Stimulated activated CD4-positive, alpha-beta T cell treated with anti-CD3 and anti-CD28 coated beads, TNF-alpha, amount 100 ng/mL, for 1 hour (primary cell): ENCODE measurements at places on chromosomes 7 and 10.

DNA sequence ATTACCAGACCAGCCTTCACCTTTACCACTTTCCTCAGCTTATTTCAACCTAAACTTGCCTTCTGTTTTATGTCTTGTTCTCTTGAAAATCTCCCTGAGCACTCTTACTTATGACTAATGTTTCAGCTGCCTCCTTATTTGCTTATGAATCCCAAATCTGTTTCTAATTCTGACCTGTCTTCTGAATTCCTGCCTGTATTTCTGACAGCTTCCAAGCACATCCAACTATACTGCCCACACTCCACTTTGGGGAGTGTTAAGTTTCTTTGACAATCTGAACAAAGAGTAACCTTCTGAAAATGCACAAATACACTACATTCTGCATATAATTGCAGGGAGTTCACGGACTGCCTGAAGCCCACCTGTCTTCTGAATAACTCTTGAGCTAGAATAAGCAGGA lies 48.7 kb downstream of the ARMC3 start:
- no peak for DNase-seq

- no peak for DNase-seq
Measured at GRCh38 chr7:44063894-44064651, 1.3 kb downstream of the PGAM2 start.

DNA sequence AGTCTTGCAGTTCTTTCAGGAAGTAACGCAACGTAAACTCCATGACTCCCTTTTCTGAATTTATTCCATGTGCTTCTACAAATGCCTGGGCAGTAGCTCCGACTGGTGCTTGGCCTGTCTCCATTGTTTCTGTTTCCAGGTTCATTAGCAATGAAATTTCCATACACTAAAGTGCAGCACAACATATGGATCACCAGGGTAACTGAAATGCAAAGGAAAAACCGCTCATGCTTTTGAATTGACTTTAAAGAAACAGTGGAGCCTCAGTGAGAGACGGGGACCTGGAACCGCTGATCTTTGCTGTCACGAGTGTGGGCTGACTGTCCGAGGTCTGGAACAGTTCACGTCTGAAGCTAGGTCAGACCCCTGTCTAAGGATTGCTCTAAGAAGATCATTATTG lies 126.5 kb upstream of the IGFBP3 start:
- DNase-seq, result no peak

DNA sequence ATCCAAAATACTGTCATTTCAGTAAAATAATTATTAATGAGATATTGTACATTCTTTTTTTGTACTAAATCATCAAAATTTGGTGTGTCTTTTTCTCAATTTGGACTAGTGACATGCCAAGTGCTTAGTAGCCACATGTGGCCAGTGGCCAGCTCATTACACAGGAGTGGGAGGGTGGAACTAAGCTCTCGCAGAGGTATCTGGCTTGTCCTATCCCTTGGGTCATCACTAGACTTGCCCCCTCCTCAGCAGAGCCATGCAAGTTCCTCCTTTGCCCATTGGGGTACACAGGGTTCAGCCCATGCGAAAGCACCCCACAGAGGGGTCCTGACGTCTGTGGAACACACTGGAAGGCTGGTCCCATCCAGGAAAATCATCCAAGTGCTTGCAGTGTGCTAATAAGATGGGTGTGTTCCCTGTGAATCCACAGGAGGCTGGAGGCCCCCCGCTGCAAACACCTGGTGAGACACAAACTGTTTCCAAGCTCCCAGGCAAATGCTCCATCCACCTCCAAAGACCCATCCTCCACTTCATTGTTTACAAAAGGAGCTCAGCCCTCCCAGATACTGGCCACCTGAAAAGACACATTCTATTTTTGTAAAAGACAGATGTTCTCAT lies 1.3 kb downstream of the ARHGAP22 start:
- no peak for DNase-seq

- DNase-seq, result no peak
Measured at GRCh38 chr10:114631090-114631665, 26.9 kb downstream of the ABLIM1 start.

GRCh38 chr10:58651040-58651439 lies 138.4 kb downstream of the BICC1 start:
- no peak for DNase-seq

- DNase-seq, result no peak
Measured at GRCh38 chr10:128461991-128462390, 335.8 kb upstream of the MKI67 start.

- DNase-seq, result no peak
Measured at GRCh38 chr10:52570490-52570889, 202.1 kb downstream of the MBL2 start.

DNA sequence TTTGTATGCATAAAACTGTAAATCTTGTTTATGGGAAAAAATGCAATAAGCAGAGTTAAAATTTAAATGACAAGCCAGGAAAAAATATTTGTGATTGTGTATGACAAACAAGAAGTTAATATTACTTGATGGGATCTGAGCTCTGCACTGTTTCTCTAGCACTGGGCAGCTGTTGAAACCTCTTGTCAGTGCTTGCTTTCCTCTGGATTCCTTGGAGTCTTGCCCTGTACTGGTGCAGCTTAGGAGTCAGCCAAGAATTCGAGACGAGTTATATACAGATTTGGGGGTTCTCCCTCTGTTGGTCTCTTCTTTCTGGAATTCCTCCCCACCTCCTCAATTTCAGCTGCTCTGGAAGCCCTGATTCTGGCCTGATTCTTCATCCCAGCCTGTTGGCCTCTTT lies 24.3 kb upstream of the OPN4 start:
- DNase-seq, result no peak

GRCh38 chr10:122098924-122099323 lies 110.0 kb downstream of the TACC2 start:
- no peak for DNase-seq

DNA sequence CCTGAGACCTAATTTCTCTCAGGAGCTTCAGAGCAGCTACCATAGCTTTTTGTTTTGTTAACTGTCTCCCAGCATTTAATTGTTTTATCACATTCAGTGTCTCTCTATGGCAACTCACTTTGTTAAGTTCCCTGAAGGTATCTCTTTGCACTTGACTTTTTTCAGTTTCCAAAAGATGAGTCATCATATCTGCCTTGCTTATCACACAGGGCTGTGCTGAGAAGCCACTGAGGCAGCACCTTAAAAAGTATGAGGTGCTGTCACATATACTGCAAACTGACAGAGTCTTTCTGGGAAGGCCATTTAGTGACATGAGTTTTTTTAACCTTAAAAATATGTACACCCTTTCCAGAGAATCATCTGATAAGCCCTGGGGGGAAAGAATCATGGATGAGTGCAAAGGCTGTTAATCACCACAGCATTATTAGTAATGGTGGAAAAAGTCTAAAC lies 56.8 kb downstream of the PPP1R3C start:
- no peak for DNase-seq

DNA sequence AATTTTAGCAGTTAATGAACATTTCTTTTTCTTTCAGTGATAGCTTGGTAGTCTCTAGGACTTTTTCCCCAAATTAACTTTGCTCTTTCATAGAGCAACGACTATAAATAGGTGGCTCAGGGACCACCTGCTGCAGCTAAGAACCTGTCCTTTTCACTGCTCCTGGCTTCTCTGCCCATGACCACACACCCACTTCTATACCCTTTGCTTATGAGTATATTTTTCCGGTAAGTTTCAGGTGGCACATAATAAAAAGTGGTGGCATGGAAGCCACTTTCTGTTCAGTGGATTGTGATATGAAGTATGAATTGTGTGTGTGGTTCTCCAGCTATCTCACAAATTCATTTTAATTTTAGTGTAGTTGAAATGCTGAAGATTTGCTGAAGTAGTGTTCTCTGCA lies 1.2 kb downstream of the ING3 start:
- no peak for DNase-seq

- no peak for DNase-seq
Measured at GRCh38 chr10:28047061-28047460, 48.2 kb upstream of the ODAD2 start.

- DNase-seq, result no peak
Measured at GRCh38 chr7:139731802-139732470, 45.9 kb downstream of the HIPK2 start.

DNA sequence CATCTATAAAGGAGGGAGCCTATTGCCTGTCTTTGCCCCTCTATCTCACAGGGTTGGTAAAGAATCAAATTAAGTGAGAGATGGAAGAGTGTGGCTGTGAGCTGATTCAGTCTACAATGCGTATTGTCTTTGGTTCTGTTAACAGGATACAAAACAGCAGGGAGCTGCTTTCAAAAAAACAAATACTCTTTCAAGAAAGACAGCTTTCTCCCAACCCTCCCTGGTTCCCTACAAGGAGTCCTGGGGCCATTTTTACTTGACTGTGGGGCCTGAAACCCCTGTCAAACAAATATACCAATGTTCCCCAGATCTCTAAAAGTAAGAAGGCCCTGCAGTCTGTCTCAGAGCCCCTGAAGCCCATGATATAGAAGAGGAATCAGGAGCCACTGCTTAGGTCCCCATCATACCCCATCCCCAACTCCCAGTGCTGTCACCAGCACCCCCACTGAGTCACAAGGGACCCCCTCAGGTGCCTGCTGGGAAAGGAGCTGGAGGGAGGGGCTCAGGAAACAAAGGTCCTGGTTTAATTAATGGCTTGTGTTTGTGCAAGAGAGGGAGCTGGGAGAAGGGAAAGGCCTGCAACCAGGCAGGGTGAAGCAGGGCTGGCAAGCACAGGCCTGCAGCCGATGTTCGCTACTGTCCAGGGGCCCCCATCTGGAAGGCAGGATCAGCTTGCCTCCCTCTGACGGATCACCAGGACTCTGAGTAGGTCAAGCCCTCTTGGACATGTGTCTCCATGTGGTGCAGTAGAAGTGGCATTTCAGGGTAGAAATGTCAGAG lies 182.0 kb upstream of the GHITM start:
- DNase-seq, result no peak

GRCh38 chr7:121328508-121329190 lies at the start of gene WNT16:
Gene WNT16 (plus strand): TSS chr7:121329000. CDS start chr7:121329293, 293 bp downstream.
- DNase-seq, result no peak

DNA sequence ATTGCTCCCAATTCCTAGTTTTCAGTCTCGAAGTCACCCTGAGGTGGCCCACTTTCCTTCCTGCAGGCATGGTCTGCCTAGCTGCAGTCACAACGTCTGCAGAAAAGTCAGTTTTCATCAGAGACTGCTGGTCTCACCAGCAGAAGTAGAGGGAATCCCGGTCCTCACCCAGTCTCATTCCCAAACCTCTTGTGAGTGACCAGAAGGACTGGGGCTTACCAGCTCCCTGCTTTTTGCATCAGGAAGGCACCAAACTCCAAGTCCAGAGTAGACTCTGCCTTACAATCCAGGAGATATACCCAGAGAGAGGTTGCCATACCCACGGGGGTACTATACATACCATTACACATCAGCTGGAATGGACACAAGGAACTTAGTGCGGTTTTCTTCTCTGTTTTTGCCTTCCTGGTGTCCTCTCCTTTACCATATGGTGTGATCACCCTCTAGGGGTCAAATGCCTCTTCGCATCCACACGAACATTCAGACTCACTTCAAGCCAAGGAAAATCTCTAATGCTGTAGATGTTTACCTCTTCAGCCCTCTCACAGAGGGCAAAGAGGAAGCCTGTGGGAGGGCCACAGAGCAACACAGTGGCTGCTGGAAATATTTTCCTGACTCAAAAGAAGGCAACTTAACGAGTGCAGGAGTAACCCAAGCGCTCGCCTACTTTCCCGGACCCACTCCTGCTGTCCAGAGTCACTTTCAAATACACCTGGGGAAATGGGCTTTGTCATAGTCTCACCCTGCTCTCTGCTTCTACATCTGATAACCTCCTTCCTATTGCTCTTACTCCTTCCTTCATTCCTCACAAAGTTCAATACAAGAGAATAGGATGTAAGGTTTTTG lies 220.9 kb downstream of the C7orf25 start:
- DNase-seq, result no peak

- DNase-seq, result no peak
Measured at GRCh38 chr7:2225336-2225735, 7.4 kb downstream of the MAD1L1 start.
